ENCODE measurements at places on chromosomes 6 and 20. TPM values are rescaled to one million over a fixed set of nuclear protein-coding genes. Genes with fewer than 3 reads are reported as not detected.

The TBC1D32 gene
- 6.0 TPM for total RNA-seq

The GSTA4 gene
- total RNA-seq, result 64.0 TPM

The TBXT gene
- not detected for total RNA-seq

The OR2B2 gene
- total RNA-seq, result not detected

The TTLL9 gene
- 0.16 TPM for total RNA-seq

The HSPA1B gene
- 92.9 TPM for total RNA-seq

DNA sequence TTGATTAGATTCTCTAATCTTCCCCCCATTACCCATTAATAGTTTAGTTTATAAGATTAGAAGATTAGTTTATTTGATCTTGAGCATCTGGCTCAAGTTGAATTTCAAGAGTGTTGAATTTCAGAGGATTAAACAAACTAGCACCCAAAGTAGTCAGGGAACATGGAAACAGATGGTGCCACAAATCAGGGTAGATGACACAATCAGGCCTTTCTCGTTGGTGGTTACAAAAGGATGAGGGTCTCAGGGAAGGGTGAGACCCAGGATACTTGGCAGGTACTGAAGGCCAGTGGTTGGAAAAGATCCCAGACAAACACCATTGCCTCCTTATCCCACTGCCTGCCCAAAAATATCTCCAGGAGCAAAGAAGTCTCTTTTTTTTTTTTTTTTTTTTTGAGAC is 29.5 kb upstream of the ADGRF1 start:
- ATAC-seq, result no peak

DNA sequence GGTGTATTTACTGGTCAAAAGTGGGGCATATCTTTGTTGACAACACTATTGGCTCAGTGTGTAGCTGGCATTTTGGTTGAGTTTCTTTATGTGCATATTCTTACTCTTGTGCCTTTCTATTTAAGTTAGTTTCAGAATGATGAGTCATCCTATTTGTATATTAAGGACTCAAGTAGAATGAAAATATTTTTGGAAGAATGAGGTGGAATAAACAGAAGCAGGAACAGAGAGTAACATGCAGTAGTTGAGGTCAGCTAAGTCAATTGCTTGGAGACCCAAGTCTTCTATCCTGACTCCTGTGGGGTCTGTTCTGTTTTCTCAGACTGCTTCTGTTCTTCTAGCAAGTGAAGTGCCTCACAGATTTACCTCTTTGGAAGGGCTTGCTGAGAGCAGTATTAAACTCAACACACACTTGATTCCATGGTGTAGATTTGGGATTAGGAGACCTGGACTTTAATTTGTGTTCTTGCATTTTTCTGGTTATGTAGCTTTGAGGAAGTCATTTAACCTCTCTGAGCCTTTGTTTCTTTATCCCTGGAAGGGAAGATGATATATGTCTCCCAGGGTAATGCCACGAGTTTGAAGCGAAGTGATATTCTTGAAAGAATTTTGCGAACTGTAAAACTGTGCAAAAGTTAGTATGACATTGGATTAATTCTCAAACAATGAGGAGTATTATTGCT is 324.3 kb downstream of the QKI start:
- no peak for ATAC-seq

- peak; percentile 29 for ATAC-seq
Observed at GRCh38 chr6:161444464-161444863, 170.6 kb upstream of the AGPAT4 start.

GRCh38 chr20:50364542-50364941 is 145.6 kb upstream of the PTPN1 start:
- ATAC-seq, result no peak

DNA sequence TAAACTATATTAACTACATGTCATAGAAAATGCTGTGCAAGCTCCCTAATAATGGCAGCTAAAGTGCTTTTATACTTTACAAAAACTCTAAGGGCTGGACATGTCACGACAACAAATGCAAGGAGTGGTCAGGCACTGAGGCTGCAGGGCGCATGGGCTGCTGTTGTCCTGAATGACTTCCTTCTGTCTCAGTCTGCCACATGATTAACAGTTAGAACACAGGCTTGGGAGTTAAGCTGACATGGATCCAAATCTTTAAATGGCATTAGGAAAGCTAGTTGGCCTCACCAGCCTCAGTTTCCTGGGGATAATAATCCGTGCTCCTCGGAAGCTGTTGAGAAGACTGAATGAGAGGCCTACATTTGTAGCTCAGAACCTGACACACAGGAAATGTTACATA is 57.4 kb downstream of the PREP start:
- peak; percentile 65 for ATAC-seq

GRCh38 chr6:163263998-163264661 is 150.4 kb upstream of the QKI start:
- no peak for ATAC-seq

DNA sequence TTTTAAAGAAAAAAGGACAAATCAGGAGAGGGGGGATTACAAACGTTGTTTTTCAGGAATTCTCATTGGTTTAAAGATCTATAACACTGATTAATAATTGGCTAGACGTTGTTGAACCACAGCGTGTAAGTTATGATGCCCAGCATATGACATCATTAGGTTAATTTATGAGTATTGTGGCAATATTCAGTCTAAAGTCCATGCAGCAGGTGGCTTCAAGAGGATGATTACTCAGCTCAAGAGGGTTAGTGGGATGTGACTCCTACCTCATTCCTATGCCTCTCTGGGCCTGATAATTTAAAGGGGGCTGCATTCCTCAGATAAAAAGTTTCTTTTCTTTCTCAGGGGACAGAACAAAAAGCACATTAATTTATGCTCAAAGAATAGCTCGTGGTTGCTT is 1309.0 kb downstream of the EPHA7 start:
- ATAC-seq, result no peak

GRCh38 chr6:39197922-39198500 is 31.3 kb downstream of the KCNK5 start:
- ATAC-seq, result no peak

GRCh38 chr6:131231891-131232290 is 96.6 kb downstream of the AKAP7 start:
- no peak for ATAC-seq

GRCh38 chr6:20252311-20252710 is 40.0 kb upstream of the MBOAT1 start:
- ATAC-seq, result peak; percentile 51

- ATAC-seq, result no peak
Observed at GRCh38 chr6:9408402-9409117, 973.2 kb upstream of the SLC35B3 start.
